ENCODE measurements at places on chromosomes 7 and 10.

- no peaks in the 10 kb centered on the region for H3K27me3 ChIP-seq
- H3K4me1 ChIP-seq = no peaks in the 10 kb centered on the region
- no peak overlapping the region for H3K27ac ChIP-seq
- H3K36me3 ChIP-seq = peaks cover 8% of the 10 kb centered on the region
- H3K4me3 ChIP-seq = peak overlapping the region; percentile 70
Observed at GRCh38 chr10:132387764-132388210, 9.2 kb upstream of the PWWP2B start.

- H3K4me1 ChIP-seq = no peaks in the 10 kb centered on the region
- peak overlapping the region; percentile 96 for H3K4me3 ChIP-seq
- H3K27me3 ChIP-seq = no peaks in the 10 kb centered on the region
- peak overlapping the region; percentile 15 for H3K27ac ChIP-seq
- H3K36me3 ChIP-seq = peaks cover 40% of the 10 kb centered on the region
Observed at GRCh38 chr7:44985900-44986217, 7.0 kb upstream of the MYO1G start.

GRCh38 chr7:130273081-130273932 lies 6.6 kb downstream of the CPA2 start:
- peaks cover 17% of the 10 kb centered on the region for H3K4me1 ChIP-seq
- H3K36me3 ChIP-seq = 0 out of 2 replicates have a peak, but pooled peaks cover 4% of the 10 kb centered on the region
- H3K27ac ChIP-seq = peak overlapping the region; percentile 88
- H3K27me3 ChIP-seq = no peaks in the 10 kb centered on the region
- peak; percentile 93 for DNase-seq
- peak overlapping the region; percentile 47 for H3K4me3 ChIP-seq

- H3K36me3 ChIP-seq = no peaks in the 10 kb centered on the region
- H3K27me3 ChIP-seq = peaks cover 91% of the 10 kb centered on the region
- no peak for DNase-seq
- H3K27ac ChIP-seq = no peak overlapping the region
Observed at GRCh38 chr7:27251136-27251651, 8.6 kb downstream of the EVX1 start.

GRCh38 chr10:86285136-86285790 lies 81.3 kb downstream of the GRID1 start:
- H3K36me3 ChIP-seq = no peaks in the 10 kb centered on the region
- no peak overlapping the region for H3K4me3 ChIP-seq
- H3K27ac ChIP-seq = no peak overlapping the region
- DNase-seq = peak; percentile 11

GRCh38 chr7:35021445-35021844 lies 15.8 kb downstream of the DPY19L1 start:
- H3K27ac ChIP-seq = no peak overlapping the region
- H3K4me3 ChIP-seq = no peak overlapping the region
- peaks cover 2% of the 10 kb centered on the region for H3K4me1 ChIP-seq
- no peak for DNase-seq
- no peaks in the 10 kb centered on the region for H3K27me3 ChIP-seq
- peaks cover 6% of the 10 kb centered on the region for H3K36me3 ChIP-seq

DNA sequence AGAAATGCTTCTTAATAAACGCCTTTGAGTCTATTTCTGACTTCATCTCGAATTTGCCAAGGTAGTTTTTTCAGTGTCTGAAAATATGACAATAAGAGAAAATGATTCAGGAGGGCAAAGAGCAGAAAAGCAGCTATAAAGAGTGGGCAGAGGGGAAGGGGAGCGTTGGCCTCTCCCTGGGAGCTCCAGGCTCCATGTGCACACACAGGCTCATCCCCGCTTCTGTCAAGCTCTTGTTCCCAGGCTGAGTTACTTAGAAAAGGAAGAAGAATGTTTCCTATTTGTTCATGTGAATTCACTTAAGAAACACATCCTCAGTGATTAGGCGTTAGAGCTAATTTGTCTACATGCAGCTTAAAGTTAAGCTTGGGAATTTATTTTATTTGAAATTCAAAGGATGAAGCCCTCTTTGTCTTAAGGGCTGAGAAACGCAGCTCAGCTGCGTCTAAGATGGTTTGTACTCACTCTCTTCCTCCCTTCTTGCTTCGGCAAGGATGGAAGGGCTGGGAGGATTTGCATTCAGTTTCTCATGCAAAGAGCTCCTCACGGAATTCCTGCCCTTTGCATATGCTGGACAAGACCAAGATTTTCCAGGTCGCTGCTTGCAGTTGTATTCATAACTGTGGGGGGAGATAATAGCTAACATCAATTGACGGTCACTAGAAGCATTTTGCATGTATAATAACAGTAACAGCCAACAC lies 29.0 kb upstream of the ATXN7L1 start:
- DNase-seq = peak; percentile 49
- peak overlapping the region; percentile 10 for H3K27ac ChIP-seq
- H3K36me3 ChIP-seq = peaks cover 9% of the 10 kb centered on the region
- no peaks in the 10 kb centered on the region for H3K27me3 ChIP-seq
- peaks cover 4% of the 10 kb centered on the region for H3K4me1 ChIP-seq

DNA sequence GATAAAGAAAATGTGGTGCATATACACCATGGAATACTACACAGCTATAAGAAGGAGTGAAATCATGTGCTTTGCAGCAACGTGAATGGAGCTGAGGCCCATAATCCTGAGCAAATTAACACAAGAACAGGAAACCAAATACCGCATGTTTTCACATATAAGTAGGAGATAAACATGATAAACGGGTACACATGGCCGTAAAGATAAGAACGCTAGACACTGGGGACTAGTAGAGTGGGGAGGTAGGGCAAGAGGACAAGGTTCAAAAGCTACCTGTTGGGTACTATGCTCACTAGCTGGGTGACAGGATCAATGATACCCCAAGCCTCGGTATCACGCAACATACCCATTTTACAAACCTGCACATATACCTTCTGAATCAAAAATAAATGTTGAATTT lies 113.7 kb downstream of the CSTF2T start:
- no peak overlapping the region for H3K27ac ChIP-seq
- H3K36me3 ChIP-seq = peaks cover 2% of the 10 kb centered on the region
- H3K4me3 ChIP-seq = no peak overlapping the region
- no peak for DNase-seq

GRCh38 chr10:46251857-46252847 lies 34.6 kb upstream of the ANTXRL start:
- no peaks in the 10 kb centered on the region for H3K36me3 ChIP-seq
- no peak overlapping the region for H3K27ac ChIP-seq
- H3K4me3 ChIP-seq = no peak overlapping the region
- H3K27me3 ChIP-seq = no peaks in the 10 kb centered on the region

GRCh38 chr10:43047288-43047970 lies 29.4 kb upstream of the RET start:
- H3K27ac ChIP-seq = no peak overlapping the region
- no peak for DNase-seq
- no peaks in the 10 kb centered on the region for H3K4me1 ChIP-seq
- no peak overlapping the region for H3K4me3 ChIP-seq

- no peak for DNase-seq
- H3K27ac ChIP-seq = no peak overlapping the region
- H3K4me1 ChIP-seq = no peaks in the 10 kb centered on the region
- H3K27me3 ChIP-seq = no peaks in the 10 kb centered on the region
- no peak overlapping the region for H3K4me3 ChIP-seq
Observed at GRCh38 chr10:113960617-113961181, 83.0 kb upstream of the ADRB1 start.

GRCh38 chr7:134729895-134730294 lies 49.5 kb upstream of the CALD1 start:
- no peaks in the 10 kb centered on the region for H3K27me3 ChIP-seq
- H3K4me1 ChIP-seq = no peaks in the 10 kb centered on the region
- no peaks in the 10 kb centered on the region for H3K36me3 ChIP-seq
- no peak overlapping the region for H3K27ac ChIP-seq

Measured in H9 (cell line).